ENCODE measurements at places on chromosomes 6 and 20. TPM values are rescaled to one million over a fixed set of nuclear protein-coding genes. Genes with fewer than 3 reads are reported as not detected.
A peak's percentile ranks its signal among the peaks of the same experiment; 100 is the strongest.

DNA sequence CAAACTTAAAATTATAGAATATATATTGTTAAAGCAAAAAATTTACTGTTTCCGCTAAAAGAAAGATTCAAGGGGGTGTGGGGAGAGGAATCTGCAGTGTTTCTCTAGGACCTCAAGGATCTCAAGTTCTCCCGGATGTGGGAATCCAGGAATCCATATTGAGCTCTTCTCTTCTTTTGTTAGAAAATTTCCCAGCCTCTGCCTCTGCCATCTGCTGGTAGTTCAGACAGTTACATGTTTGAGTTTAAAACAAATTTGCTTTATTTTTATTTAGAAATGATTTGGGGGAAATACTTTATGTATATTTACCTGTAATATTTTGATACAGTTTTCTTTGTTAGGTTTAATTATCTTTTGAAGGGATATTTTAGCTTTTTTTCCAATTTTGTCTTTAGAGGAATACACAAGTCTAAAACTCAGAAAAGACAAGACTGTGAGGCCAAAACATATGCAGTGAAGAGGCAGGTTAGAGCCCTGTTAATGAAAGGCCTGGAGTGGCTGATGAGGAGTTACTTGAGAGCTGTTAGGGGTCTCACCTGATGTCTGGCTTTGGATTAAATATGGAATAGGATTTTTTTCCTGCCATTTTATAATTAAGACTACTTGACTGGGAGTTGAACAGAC, 268.8 kb downstream of the ARID1B start:
- no peak for DNase-seq

Gene PRSS35
- polyA plus RNA-seq, result 44.3 TPM

Gene SMPD2
- 12.9 TPM for polyA plus RNA-seq

- DNase-seq, result no peak
Observed at GRCh38 chr20:44467289-44467883, 8.3 kb upstream of the TTPAL start.

DNA sequence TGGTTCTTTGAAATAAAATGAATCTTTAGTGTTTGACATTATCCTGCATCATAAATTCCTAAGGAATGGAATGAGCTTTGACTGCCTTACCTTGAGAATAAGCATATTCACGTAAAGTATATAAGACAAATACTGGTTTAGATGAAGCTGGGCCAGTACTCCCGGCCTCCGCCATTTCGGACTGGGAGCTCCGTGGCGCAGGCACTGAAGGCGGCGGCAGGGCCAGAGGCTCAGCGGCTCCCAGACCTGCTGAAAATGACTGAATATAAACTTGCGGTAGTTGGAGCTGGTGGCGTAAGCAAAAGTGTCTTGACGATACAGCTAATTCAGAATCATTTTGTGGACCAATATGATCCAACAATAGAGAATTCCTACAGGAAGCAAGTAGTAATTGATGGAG, 76.2 kb upstream of the FAM83B start:
- no peak for DNase-seq

Gene PLA2G7
- 2.6 TPM for polyA plus RNA-seq

DNA sequence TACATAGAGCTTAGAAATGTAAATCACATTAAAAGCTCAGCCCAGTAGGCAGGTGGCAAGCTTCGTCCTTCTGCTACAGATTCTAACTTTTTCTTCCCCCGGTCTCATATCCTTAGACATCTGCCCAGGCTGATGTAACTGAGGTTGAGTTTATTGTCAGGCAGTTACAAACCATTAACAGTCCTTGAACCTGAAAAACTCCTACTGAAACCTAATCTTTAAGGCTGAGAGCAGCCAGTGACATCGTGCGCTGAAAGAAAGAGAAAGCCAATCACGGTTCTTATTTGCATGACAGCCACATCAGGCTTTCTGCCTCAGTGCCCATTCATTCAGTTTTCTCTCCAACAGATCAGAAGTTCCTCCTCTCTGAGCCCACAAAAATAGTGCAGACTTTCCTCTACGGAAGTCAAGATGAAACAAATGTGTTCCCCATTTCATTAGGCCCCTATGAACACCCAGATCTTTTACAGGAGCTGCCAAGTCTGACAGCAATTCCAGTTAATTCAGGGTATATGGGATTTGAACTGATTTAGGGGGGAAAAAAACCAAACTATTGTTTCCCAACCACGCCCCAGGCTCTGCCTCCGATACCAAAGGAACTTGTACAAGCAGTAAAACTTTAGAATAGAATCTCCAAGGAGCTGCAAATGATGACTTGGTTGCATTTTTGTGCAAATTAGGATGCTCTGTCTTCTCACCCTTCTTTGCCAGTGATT, at the start of gene NHSL1:
Gene NHSL1 (minus strand): TSS at position 192 of the 716 bp plus-strand sequence. CDS start 204 bp downstream, outside the sequence.
- peak; percentile 70 for DNase-seq

DNA sequence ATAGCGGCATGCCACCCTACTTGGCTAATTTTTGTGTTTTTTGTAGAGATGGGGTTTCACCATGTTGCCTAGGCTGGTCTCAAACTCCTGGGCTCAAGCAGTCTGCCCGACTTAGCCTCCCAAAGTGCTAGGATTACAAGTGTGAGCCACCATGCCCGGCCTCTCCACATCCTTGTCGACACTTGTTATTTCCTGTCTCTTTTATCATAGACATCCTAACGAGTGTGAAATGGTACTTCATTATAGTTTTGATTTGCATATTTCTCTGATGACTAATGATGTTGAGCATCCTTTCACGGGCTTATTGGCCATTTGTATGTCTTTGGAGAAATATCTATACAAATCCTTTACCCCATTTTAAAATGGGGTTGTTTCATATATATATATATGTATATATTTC, 39.0 kb upstream of the ASXL1 start:
- no peak for DNase-seq

Gene SCGN
- polyA plus RNA-seq, result 0.12 TPM

DNA sequence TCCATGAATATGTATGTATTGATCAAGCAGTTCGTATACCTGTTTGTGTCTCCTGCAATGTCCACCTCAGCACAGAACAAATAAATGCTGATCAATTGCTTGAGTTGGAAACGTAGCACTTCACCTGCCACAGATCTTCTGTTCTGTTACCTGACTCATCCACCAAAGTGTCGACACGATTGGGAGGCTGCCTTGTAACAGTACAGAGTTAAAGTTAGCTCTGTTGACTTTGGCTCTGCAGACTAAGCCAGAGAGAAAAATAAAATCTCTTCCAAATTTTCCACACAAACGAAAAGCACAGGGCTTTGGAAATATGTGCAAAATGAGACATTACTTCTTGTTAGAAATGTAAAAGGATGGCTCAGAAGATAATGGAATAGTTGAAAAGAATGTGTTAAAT, 245.4 kb downstream of the NRN1 start:
- no peak for DNase-seq

- DNase-seq, result no peak
Observed at GRCh38 chr6:2028457-2029038, 216.9 kb downstream of the GMDS start.

Gene RSPO3
- polyA plus RNA-seq, result 26.7 TPM

- no peak for DNase-seq
Observed at GRCh38 chr6:99369533-99369932, 20.1 kb upstream of the FAXC start.

Gene NDRG3
- 37.4 TPM for polyA plus RNA-seq

Gene ADGB
- 0.62 TPM for polyA plus RNA-seq

- DNase-seq, result no peak
Observed at GRCh38 chr20:16293590-16293989, 279.7 kb downstream of the KIF16B start.

Gene RAB44
- polyA plus RNA-seq, result 0.05 TPM

Gene ADGRF1
- 52.7 TPM for polyA plus RNA-seq

DNA sequence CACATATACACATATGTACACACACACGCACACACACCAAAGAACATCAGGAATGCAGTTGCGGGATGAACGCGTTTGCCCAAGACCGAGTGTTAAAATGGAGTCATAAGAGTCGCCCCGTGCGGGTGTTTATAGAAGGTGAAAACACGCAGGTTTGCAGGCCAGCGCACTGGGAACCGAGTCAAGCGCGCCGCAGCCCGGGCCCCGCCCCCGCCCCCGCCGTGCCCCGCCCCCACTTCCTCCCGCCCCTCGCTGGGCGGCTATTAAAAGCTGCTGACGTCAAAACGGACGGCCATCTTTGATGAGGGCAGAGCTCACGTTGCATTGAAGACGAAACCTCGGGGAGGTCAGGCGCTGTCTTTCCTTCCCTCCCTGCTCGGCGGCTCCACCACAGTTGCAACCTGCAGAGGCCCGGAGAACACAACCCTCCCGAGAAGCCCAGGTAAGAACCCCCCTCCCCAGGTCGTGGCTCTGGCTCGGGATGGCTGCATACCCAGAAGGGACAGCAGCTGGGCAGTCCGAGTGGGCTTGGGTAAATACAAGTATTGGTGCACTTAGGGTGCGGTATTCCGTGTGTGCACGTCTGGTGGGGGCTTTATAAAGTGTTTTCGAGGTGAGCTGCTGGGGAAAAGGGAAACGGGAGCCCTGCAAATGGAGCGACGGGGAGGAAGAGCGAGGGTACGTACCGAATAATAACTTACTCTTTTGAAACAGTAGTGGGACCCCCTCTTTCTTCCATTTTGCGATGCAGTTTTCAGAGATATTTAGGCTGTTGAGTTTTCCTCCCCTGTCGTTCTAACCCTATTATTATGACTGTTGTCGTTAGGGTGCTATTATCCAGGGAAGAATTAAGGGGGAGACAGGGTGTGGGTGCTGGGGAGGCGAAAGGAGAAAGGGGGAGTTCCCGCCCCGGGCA, at the start of gene SNAP25:
Gene SNAP25 (plus strand): TSS at position 295 of the 916 bp plus-strand sequence. CDS start 56,662 bp downstream, outside the sequence.
- peak; percentile 91 for DNase-seq

- DNase-seq, result no peak
Observed at GRCh38 chr6:102387326-102388033, 994.0 kb downstream of the GRIK2 start.

DNA sequence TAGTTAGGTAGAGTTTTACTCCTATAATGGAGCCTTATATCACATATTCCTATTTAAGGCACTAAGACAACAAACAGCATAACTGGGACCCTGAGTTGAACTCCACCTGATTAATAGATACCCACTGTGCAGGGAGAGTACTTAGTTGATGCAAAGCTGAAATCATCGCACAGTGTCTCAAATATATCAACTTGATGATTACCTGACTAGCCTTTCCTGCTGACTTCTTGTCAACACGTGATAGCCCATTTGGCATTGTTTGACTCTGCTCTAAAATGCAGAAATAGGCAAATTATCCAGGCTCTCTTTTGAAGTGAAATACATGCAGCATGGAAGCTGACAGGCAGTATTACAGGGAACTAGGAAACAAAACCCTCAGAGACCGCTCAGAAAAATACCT, 154.6 kb upstream of the HDAC2 start:
- no peak for DNase-seq

DNA sequence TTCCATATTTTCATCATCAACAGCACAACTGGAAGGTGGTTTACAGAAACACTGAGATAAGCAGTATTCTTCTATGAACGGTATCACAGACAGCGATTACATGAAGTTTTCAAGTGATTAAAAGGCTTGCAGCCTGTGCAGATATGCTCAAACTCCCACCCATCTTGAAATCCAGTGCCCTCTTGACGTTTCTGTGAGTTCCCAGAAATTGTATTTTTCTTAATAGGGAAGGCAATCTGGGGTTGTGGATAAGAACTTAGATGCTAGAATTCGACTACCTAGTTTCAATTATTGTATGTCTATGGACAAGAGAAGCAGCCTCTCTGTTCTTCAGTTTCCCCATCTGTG, 290.3 kb downstream of the ZNF217 start:
- DNase-seq, result no peak

GRCh38 chr6:142682985-142683384, 262.0 kb downstream of the HIVEP2 start:
- DNase-seq, result no peak

- no peak for DNase-seq
Observed at GRCh38 chr6:40406175-40406574, 181.0 kb downstream of the LRFN2 start.

Gene PPP1R16B
- 6.9 TPM for polyA plus RNA-seq

DNA sequence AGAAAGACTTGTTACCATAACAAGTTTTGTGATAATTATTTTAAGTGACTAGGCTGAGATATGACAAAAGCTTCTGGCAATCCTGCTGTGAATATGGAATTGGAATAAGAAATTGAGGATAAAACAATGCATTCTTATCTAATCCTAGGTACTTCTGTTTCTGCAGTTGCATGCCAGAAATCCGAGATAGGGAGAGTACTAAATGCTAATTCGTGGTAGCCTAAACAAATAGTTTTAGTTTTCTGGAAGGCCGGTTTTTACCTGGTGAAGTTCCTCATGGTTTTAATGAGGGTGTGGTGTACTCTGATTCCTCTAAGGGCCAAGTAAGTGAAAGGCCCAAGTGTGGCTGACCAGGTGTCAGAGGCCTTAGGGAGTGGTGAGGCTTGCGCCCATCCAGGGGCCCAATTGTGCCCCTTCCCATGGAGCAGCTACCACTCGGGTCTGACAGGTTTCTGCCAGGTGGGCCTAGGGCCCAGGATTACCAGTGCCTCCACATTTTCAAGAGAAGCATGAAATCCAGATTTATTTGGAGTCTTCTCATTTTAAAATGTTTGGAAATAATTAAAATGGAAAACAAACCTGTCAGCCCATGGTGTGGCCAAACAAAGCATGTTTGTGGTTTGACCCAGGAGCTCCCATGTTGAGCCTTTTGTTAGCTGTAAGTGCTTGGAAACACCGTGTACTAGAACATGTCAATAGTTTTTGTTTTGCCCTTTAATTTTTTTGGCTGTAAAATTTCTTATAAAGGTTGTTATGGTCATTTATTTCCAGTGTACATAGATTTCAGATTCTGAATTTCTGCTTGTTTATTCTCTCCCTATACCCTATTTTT, 6.6 kb downstream of the PLCB4 start:
- DNase-seq, result no peak

DNA sequence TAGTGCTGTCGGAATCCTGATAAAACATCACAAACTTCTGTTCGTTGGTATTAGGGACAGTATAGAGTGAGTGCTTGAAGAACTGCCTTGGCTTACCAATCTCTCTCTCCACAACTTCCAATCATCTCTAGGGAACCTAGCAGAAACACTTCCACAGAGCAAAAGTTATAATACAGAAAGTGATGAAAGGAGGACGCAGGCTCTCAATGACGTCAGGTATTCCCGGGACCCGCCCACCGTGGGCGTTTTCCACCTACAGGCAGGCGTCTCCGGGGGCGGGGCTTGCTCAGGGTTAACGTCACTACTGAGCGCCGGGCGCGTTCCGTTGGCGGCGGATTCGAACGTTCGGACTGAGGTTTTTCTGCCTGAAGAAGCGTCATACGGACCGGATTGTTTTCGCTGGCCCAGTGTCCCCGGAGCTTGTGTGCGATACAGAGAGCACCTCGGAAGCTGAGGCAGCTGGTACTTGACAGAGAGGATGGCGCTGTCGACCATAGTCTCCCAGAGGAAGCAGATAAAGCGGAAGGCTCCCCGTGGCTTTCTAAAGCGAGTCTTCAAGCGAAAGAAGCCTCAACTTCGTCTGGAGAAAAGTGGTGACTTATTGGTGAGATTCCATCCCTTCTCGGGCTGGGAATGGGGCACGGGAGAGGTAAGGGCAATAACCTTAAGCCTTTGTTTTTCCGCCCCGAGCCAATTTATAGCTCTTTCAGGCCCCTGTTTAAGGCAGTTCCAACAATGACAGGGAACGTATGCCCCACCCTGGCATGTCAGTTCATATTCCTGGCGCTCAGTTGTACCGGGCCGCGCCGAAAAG, at the start of gene CENPW:
Gene CENPW (plus strand): TSS at position 320 of the 814 bp plus-strand sequence. CDS start 159 bp downstream, at position 479.
- DNase-seq, result peak; percentile 89

GRCh38 chr20:62219992-62220665, at the start of gene HRH3:
HRH3 (minus strand) TSS chr20:62220278; CDS start chr20:62219970, 308 bp downstream.
- DNase-seq, result peak; percentile 51

All from left kidney (tissue), 8 donors.